ENCODE measurements at places on chromosomes 7 and 10. TPM values are rescaled to one million over a fixed set of nuclear protein-coding genes. Genes with fewer than 3 reads are reported as not detected.

Gene AASS
- 3.8 TPM for total RNA-seq

Gene OR2A7
- total RNA-seq: not detected

Gene DYDC1
- not detected for total RNA-seq

Gene GDF10
- total RNA-seq: not detected

Gene CLCN1
- total RNA-seq: not detected

Gene PRPS1L1
- total RNA-seq: not detected

DNA sequence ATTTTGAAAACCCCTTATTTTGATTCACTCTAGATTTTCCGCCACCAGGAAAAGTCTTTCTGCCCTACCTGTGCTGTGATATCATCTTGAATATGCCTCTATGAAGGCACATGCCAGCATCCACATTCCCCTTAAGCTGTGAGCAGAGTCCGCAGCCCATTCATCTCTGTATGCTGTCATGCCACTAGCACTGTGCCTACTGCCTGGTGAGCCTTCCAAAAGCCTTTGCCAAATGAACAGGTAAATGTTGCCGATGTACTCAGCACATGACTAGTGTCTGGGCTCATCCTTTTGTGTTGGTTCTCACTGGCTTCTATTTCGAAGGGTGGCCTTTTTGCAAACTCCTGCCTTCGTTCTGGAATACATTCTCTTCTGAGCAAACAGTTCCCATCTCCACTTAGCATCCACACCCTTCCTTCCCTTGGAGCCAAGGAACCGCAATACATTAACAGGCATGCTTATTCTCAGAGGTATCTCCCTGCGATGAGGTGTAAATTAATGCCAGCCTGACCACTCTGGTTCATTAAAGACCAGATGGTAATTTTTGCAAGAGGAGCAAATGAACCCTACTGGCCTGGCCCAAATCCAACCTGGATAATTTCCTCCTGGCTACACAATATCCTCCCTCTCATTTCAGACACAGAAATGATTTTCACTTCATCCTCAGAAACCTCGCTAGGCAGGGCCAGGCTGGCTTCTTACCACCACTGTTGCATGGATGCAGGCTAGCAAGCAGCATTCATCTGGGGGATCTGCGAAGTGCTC lies 339.7 kb upstream of the NFE2L3 start:
- DNase-seq: no peak

DNA sequence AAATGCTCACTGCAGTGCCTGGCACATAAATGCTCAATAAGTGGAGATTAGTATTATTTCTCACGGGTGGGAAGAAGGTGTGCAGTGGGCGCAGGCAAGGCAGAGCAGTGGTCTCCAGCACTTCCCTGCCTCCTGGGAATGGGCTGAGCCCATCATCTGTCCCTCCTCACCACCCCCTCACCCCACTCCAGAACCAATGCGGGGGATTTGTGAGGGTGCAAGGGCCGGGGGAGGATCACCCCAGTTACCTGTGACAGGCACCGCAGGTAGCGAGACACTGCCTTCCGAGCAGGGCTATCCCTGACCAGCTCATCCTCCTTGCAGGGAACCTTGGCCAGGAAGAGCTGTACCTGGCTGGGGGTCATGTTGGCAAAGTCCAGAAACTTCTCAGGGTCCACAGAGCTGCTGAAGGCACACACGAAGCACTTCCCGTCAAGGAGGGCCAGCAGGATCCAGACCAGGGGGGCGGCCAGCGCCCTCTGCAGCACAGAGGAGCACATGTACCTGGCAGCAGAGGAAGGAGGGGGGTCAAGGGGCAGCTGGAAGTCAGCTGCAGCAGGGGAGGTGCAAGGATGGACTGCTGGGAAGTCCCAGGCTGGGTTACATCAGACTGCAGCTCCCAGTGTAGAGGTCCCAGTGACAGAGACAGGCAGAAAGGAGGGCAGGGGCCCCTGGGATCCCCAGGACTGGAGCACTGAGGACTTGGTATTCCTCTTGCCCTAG lies 2.8 kb downstream of the CALHM3 start:
- no peak for DNase-seq

GRCh38 chr10:113027574-113028455 lies 77.8 kb downstream of the TCF7L2 start:
- no peak for DNase-seq

DNA sequence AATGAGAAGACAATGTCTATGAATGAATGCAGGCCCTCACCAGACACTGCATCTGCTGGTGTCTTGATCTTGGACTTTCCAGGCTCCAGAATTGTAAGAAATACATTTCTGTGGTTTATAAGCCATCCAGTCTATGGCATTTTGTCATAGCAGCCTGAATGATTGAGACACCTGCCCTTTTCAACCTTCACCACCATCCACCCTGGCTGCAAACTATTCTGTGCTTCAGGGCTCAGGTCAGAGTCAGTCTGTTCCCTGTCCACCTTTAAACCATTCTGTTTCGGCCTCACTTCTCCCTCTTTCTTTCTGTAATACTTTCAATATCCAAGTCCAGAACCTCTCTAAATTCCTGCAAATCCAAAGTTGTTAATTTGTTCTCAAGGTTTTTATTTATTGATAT lies 15.9 kb upstream of the CDK13 start:
- no peak for DNase-seq

DNA sequence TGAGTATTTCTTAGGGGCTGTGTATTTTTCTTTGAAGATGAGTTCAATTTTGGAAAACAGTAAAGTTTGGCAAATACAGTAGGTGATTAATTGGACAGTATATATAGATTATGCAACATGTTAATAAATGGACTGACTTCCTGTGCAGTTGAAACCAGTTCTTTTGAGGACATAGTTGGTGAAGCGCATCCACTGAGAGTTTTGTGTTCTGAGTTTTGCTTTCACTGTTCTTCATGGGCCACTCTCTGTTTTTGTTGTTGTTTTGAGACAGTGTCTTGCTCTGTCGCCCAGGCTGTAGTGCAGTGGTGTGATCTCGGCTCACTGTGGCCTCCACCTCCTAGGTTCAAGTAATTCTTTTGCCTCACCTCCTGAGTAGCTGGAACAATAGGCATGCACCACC lies 109.0 kb downstream of the SDHAF3 start:
- DNase-seq: no peak

All from NCI-H460 (cell line).